H1 (cell line): ENCODE measurements at places on chromosomes 5 and 9.

GRCh38 chr5:123182072-123182471, 93.0 kb downstream of the PRDM6 start:
- DNase-seq: no peak

DNA sequence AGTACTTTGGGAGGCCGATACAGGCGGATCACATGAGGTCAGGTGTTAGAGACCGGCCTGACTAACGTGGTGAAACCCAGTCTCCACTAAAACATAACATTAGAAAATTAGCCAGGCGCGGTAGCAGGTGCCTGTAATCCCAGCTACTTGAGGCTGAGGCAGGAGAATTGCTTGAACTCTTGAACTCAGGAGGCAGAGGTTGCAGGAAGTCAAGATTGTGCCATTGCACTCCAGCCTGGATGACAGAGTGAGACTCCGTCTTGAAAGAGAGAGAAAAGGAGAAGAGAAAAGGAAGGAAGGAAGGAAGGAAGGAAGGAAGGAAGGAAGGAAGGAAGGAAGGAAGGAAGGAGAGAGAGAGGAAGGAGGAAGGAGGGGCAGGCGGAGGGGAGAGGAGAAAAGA, 45.1 kb downstream of the MYO10 start:
- no peak for DNase-seq

GRCh38 chr9:93814077-93814956, 140.8 kb downstream of the BARX1 start:
- peak; percentile 57 for DNase-seq

DNA sequence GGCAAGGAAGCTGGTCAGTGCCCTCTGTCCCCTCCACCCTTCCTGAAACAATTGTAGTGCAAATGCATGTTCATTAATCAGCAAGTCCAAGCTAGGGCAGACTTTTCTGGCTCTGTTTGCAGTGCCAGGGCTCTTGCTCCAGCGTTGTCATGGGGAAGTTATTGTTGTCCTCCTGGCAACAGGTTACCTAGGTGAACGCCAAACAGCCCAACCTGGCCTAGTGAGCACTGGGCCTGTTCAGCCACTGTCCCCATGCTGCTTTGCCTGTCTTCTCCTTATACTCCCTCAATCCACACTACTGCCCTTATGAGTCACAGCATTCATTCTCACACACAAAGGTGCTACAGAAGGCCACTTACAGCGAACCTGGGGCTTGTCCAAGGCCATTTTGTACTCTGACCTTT, 34.5 kb upstream of the GLIS3 start:
- no peak for DNase-seq
